ENCODE measurements at places on chromosomes 1 and 21.

- no peak for DNase-seq
Measured at GRCh38 chr21:45817345-45817744, 164.2 kb upstream of the COL6A1 start.

DNA sequence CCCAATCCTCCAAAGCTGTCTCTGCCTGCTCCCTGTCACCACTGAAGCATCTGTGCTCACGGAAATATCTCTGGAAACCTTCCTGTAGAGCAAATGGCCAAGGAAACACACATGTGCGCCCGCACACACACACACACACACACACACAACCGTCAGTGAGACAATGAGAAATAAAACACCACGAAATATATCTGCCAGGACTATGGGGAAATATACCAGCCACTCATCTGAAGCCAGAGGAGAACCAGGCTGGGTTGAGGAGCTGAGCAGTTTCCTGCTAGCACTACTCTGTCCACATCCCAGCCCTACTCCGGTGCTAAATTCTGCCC lies 25.1 kb upstream of the PLXNA2 start:
- DNase-seq: no peak

- no peak for DNase-seq
Measured at GRCh38 chr1:12035312-12035711, 16.0 kb downstream of the MIIP start.

DNA sequence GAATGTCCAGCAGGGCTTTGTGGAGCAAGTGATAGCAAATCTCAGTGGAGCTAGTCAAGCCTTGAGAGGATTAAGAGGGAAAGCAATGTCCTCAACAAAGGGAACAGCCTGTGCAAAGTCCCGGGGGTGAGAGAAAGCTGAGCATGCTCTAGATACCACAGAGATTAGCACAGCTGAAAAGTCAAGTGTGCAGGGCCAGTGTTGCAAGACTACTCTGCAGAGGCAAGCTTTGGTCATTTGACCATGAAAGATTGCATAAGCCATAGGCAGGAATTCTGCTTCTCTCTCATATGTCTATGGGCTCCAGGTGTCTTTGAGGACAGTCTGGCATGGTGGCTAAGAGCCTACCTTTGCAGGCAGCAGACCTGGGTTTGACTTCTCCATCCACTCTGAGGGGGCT lies 181.0 kb upstream of the JUN start:
- no peak for DNase-seq

DNA sequence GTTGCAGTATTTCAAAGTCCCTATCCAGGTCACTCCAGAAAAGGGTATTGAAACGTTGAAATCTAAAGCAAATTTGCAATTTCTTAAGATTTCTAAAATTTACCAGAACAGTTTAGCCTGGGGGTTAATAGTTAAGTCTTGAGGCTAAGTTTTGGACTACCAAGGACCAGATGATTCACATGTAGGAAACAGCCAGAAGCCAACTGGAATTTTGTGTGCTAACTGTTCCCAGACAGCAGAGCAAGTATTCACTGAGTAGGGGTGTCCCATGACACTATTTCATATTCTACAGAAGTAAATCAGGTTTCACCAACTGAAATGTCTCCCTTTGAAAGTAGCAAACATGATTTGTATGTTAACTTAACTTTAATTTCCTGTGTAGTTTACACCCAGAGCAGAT lies 11.5 kb upstream of the C1orf105 start:
- no peak for DNase-seq

- DNase-seq: no peak
Measured at GRCh38 chr21:42721341-42721824, 68.0 kb downstream of the PDE9A start.

DNA sequence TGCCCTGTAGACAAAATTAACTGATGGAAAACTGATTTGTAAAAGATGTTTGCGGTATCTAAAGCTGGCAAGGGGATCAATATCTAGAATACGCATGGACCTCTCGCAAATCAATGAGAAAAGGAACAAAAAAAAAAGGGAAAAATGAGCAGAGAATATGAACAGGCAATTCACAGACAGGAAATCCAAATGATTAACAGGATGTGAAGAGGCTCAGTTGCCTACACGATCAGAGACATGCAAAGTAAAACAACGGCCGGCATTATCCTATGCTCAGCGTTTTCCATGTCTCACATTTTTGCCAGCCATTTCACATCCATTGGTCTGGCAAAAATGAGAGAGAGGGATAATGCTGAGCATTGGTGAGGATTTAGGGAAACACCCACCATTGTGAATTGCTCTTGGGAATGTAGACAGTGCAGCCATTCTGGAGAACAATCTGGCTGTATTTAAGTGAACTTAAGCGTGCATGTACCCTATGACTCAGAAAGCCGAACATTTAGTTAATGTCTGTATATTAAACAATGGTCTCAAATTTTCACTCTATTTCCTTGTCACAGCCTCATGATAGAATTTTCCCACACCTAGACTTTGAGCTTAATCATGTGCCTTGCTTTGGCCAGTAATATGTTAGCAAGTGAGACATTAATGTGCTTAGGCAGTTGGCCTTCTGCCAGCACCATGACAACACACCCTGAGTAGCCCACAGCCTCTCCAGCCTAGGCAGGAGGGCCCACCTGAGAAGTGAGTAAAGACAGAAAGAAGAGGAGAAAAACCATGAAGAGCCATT lies 61.0 kb upstream of the NBPF3 start:
- no peak for DNase-seq

GRCh38 chr1:66050633-66051032 lies 257.9 kb downstream of the PDE4B start:
- DNase-seq: no peak

- DNase-seq: no peak
Measured at GRCh38 chr1:248152056-248152827, 7.3 kb downstream of the OR2M5 start.

- DNase-seq: no peak
Measured at GRCh38 chr1:82337635-82338034, 536.9 kb downstream of the ADGRL2 start.

DNA sequence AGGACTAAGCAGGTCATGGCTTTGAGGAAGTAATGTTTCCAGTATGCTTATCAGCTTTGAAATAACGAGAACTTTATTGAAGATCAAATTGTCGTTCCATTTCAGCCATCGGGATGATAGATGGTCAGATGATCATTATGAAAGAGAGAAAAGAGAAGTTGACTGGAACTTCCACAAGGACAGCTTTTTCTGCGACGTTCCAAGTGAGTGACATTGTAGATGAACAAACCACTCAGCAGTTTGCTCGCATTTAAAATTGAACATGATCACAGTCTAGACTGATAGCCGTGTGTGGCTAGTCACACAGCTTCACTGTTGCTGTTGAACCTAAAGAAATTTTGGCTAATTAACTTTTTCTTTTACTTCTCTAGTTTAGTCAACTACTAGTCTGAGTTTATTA lies 151.1 kb downstream of the TLR5 start:
- DNase-seq: no peak

- DNase-seq: no peak
Measured at GRCh38 chr1:82845866-82846265, 1045.1 kb downstream of the ADGRL2 start.

GRCh38 chr1:43473463-43473862 lies 19.7 kb upstream of the HYI start:
- DNase-seq: no peak

- no peak for DNase-seq
Measured at GRCh38 chr1:219461981-219462400, 150.9 kb downstream of the ZC3H11B start.

Data from activated CD8-positive, alpha-beta memory T cell treated with anti-CD3 and anti-CD28 coated beads for 1 hour (primary cell).